Stimulated activated CD4-positive, alpha-beta T cell treated with anti-CD3 and anti-CD28 coated beads, TNF-alpha, amount 100 ng/mL, for 4 hours (primary cell): ENCODE measurements at places on chromosomes 6 and 20.

GRCh38 chr20:8132484-8133309 is 631 bp downstream of the PLCB1 start:
- no peak for DNase-seq

DNA sequence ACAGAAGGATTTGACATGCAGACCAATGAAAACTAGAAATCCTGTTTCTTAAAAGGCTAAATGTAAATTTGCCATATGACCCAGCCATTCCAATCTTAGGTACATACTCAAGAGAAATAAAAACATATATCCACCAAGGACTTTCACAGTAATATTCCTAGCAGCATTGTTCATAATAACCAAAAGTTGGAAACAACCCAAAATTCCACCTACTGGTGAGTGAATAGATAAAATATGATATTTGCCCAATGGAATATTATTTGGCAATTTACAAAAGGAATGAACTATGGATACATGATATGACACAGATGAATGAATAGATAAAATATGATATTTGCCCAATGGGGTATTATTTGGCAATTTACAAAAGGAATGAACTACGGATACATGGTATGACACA is 22.7 kb downstream of the MTCL3 start:
- DNase-seq, result no peak

DNA sequence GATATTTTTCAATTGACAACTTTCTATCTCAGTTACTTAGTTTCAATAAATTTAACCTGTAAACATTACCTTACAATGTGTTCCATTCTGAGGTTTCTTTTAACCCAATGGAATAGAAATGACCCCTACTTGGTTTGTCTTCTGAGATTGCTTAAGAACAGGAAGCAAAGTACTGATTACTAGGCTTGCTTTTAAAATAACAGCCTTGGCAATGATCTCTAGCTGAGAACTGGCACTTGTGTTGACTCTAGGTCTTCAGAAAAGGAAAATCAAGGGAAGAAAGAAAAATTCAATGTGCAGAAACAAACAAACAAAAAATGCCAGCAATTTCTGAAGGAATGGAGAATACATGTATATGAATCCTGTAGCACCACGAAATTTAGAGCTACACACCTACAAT is 66.1 kb downstream of the SYNE1 start:
- no peak for DNase-seq

DNA sequence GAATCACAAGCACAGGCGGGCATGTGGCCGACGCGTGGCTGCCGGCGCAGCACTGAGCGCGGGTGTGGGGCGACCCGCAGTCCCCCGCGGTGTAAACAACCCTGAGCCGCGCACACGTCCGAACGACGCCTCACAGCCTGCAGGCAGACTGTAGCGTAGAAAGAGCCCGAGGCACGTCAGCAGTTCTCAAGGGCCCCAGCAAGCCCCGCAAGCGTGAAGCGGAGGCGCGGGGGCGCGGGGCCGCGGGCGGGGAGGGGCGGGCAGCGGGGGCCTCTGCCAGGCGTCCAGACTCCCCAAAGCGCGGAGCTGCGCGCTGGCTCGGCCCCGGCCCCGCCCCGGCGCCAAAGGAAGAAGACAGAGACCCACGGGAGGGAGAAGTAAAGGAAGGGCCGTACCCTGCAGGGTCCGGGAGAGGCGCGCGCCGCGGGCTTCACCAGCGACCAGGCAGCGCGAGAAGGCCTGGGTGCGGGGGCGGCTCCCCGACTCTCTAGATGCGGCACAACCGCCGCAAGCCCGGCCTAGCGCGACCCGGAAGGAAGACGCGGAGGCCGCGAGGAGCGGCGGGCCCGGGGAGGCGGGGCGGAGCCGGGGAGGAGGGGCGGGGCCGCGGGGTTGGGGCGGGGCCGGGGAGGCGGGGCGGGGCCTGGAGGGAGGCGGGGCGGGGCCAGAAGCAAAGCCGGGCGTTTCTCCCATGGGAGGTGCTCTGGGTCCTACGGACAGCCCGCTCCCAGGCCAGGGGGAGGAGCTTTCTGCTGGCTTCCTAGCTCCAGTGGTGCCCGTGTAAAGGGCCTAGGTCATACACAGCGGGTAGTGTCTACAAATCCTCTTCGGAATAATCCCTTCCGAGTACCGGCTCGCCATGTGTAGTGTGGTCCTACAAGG is at the start of gene FBXL4:
Gene FBXL4, minus strand, starts transcription at position 536 of the 882 bp plus-strand sequence. CDS start 20,958 bp downstream, outside the sequence.
- peak; percentile 69 for DNase-seq

DNA sequence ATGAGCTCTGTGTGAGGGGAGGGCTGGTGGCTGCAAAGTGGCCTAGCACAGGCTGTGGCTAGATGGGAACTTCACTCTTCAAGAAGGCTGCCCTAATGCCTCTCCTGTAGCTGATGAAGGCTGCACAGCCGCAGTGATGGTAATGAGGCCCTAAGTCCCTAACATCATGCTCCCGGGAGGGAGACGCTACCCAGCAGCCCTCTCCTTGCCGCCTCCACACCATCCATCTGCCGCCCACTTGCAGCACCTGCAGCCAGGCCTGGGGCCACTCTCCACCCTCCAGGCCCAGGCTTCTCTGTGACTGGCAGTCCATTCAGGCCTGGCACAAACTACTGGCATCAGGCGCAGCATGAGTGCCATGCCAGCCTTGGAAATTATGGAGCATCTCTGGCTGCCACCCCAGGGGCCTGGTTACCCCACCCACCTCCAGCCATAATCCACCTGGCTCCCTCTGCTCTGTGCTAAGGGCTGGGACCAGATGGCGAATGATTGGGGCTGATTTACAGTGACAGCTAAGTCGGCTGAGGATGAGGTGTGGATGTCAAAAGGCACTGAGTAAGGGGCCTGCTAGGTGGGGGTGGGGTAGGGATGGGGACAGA is 284.2 kb downstream of the LRFN2 start:
- DNase-seq, result no peak

DNA sequence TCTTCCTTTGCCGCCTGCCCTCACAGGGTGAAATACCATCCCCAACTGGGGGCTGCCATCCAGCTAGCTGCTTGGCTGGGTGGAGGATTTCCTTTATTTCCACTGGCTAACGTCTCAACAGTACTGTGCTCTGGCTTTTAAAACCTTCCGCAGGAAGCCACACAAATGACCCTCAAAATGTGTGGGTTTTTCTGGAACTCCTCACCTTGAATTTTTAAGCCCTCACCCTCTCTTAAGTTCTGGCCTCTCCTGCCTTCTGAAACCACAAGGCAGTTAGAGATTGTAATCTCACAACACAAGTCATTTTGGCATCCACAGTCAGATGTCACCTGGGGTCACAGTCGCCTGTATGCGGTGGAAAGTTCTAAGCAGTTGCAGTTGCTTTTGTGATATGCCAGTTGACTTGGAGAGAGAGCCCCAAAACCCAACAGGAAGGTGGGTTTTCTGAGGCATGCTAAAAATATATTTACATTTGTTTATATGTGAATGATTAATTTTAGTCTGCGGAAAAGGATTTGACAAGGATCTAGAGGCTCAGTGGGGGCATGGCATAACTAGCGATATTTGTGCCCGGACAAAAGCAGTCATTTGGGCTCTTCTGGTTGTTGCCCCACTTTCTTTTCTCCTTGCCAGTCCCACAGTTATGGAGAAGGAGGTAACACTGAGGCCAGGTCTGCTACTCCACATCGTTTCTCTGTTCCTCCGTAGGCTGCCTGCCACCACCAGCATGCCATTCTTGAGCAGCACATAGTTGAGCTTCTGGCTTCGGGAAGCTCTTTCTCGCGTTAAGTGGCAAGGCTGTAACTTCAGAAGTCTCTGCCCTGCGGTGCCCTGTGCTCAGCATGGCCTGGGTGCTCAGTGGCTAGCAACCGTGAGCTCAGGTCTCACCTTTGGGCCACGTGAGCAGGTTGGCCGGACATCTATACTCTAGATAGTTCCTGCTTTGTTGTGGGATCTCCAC is 335.3 kb downstream of the CD83 start:
- no peak for DNase-seq

- no peak for DNase-seq
Measured at GRCh38 chr6:64270083-64270482, 634.5 kb downstream of the PHF3 start.

DNA sequence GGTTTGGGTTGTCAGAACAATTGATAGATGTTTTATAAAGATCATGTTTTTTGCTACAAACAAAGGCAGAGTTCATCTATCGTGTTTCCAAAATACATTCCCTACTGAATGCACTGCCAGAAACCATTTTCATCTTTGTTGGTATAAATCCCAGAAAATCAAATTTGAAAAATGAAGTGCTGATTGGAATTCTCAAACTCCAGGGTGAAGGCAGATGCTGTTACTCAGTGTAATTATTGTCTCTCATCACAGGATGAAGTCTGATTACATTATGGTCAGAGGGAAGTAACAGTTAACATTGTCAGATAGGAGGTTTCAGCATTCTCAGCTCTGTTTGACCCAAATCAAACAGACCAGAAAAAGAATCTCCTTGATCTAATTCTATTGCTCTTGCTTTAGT is 198.4 kb upstream of the KCNK16 start:
- DNase-seq, result no peak

GRCh38 chr20:47304287-47304686 is 52.2 kb downstream of the ZMYND8 start:
- DNase-seq, result no peak

DNA sequence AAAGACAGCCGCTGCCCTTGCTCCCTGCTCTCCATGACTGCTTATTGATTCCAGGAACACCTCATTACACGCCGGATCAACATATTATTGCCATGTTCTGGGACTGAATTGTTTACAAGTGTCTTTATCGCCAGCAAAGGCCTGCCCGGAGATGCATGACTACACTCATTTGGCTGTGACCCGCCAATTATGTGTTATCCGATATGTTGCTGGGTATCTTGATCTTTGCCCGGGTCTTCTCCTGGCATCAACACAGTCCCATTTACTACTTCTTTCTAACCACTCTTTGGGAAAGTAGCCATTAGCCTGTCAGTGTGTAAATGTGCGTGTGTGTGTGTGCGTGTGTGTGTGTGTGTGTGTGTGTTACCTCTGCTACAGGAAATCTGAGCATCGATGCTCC is 15.4 kb downstream of the LINC00237 start:
- no peak for DNase-seq

DNA sequence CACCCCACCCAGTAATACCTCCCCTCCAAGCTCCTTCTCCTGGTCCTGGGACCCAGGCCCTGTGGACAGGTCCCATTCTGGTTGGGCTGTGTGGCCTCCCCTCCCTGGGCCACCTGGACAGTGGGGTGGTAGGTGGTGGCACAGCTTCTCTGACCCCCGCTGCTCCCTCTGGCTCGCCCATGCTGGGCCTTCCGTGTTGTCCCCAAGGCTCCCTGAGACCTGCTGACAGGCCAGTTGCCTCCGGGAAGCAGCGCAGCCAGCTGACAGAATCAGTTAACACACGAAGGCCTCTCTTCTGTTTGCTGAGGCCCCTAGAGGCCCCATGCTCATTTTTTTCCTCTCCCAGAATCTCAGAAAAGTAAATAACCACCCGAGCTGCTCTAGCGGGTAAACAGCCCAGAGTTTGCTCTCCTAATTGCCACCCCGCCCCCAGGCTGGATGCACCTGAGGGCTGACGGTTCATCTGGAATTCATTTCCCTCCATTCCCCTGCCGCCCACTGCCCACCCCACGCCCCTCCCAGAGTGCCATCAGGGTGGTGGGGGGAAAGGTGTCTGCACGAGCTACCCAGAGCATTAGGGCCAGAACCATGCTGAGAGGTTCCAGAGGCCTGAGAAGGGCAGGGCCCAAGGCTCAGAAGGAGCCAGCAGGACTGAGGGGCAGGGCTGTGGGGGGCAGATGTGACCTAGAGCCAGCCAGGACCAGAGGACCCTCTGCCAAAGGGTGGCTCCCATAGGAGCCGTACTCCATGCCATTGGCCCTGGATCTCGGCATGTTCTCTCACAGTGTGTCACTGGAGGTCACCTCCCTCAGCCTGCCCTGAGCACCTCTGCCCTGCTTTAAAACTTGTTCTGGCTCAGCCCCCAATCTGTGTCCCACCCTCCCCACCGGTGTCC is 157.5 kb downstream of the GRM4 start:
- DNase-seq, result no peak

DNA sequence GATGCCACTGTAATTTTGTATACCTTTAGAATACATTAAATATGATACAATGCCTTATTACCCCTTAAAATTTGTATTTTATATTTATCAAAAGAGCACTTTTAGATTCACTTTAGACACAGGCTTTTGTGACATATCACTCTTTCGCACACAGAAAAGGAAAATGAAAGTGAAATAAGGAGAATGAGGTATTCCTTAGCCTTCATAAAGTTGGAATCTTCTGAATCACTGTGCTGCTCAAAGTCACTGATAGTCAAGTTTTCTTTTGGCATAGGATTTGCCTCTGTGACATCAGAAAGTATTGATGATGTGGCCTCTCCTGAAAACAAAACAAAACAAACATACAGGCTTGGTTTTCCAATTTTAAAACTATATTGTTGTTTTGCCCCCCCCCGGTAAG is 1097.1 kb downstream of the KIF16B start:
- no peak for DNase-seq

DNA sequence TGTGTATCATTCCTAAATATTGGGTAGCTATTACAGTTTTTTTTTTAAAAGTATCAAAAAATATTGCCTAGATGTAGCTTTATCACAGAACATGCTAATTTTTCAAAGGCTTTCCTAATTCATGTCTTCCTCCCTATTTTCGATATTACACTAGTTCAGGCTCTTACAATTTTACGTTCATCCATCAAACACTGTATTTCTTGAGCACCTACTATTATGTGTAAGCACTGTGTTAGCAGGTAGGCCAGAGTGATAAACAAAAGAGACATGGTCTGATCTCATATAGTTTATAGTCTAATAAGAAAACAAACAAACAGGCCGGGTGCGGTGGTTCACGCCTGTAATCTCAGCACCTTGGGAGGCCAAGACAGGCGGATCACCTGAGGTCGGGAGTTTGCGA is 69.5 kb downstream of the FAM217A start:
- no peak for DNase-seq

DNA sequence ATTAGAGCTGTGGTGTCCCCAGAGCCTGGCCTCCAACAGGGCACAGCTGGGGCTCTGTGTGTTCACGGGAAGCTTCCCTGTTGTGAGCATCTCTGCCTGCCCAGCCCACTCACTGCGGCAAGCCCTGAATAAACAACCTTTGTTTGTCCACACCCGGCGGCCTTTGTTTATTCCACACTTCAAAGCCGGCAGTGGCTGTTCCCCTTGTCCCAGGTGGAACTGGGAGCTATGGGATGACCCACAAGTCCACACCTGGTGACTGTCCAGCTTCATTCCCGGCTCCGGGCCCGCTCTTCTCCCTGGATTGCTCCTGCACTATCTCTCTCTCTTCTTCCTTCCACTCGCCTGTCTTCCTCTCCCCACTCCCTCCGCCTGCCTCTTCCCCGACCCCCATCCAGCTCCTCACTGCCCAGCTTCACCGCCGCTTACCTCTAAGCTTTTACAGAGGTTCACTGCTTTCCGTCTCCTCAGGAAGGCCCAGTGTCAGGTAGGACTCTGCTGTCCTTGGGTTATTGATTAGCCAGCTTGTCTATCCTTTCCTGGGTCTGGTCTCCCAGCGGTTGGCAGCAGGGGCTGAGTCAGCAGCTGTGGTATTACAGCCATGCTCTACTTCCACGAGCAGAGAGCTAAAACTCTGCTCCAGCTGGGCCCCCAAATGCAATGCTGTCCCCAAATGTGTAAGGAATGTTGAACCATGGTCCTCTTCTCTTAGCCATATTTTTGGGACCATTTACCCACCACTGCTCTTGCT is 17.8 kb downstream of the DACT2 start:
- no peak for DNase-seq

- no peak for DNase-seq
Measured at GRCh38 chr6:63440057-63440456, 120.3 kb upstream of the LGSN start.

- DNase-seq, result no peak
Measured at GRCh38 chr6:111864138-111865048, 8.9 kb downstream of the FYN start.

GRCh38 chr6:1629316-1629715 is 19.6 kb downstream of the FOXC1 start:
- DNase-seq, result no peak
